ENCODE measurements at places on chromosomes 7 and 10.

GRCh38 chr10:55500931-55501559 is 700.0 kb upstream of the PCDH15 start:
- no peak for DNase-seq

- no peak for DNase-seq
These were observed 1.2 kb upstream of the SLC18A3 start for GRCh38 chr10:49609006-49609282.

DNA sequence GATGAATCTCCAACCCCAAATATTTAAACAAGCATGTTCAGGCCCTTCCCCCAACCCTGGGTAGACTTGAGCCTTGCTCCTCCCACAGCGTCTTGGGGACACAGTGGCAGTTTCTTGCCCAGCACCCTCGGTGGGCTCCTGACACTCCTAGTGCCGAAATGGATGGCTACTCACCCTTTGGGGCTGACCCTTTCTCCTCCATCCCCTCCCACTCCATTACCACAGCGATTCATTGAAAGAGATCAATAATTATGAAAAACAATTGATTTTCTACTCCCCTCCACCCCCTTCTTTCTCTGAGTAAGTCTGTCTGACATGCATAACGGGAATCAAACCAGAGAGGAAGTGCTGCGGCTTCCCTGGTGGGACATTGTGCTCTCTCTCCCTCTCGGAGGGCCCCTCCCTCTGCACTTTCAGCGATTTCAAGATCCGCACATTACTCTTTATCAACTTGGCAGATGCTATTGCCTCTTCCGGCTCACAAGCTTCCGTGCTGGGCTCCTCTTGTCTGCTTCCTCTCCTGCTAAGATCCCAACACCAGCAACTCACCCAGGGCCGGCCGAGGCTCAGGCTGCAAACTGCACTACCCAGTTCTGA is 79.0 kb upstream of the PLXNA4 start:
- DNase-seq: peak; percentile 46

DNA sequence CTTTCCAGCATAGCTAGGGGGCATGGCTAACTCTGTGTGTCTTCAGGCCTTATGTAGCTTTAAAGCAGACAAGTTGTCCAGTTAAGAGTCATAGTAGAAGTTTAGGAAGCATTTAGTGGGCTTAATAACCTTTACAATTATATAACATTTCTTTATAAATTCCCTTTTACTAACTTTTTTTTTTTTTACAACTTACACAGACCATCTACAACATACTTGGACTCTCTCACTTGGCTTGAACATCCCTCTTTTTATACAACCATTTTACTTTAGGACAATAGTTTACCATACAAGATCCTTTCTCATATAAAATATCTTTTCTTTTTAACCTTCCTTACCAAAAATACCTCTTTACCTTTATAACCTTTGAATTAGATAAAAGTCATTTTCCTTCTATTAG is 26.3 kb downstream of the SP4 start:
- DNase-seq: no peak

DNA sequence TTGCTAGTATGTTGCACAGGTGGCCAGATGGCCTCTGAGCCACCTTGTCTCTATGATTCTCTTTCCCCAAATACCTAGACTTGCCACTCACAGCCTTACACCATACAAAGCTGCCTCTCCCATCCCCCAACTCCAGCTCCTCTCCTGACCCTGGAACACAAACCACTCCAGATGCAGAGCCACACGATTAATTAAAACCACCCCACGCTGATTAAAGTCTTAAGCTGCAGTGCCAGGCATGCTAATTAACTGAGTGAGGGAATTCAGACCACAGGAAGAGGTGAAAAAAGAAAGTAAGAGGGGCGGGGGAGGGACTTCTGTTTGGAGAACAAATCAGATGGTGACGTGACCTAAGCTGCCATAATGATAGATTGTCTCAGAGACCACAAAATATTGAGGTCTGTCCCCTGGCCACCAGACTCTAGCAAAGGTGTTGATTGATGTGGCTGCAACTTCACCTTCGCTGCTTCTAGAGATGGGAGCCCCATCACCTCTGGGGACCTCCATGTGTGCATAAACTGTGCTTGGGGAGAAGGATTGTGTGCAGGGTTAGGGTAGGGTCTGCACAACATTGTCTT is 331.3 kb downstream of the PLXNA4 start:
- no peak for DNase-seq

DNA sequence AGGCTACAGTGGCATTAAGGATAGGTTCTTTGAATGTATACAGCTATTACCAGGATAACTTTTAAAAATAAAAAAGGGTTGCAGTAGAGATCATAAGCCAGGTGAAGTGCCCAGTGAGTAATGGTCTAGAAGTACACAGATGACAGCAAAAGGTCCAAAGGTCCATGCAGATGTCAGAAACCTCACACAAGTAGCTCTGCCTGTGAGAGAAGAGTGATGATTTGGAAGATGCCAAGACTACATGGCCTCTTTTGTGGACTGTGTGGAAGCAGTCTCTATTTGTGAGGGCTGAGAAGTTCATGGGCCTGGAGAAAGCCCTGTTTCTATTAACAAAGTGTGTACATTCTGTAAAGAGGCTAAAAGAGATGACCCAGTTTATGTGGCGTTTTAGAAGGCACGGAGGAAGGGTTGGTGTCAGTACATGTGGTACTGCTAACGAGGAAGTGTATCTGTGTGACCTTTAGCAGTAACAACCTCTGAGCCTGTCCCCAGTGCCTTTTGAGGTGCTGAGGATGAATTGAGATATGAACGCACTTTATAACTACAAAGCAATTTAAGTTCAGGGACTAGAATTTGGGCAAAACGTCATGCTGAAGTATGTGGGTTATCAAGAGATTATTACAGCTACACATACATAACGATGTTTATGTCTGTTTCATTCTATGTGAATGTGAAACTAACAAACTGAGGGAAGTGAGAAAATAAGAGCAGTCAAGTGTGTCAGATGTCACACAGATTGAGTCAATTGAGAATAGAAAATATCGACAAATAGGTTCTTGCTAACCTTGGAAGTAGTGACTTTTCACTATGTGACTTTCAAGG is 7.6 kb downstream of the CYCS start:
- DNase-seq: no peak

GRCh38 chr10:117541909-117542705 is 439 bp upstream of the EMX2 start:
- DNase-seq: peak; percentile 46

DNA sequence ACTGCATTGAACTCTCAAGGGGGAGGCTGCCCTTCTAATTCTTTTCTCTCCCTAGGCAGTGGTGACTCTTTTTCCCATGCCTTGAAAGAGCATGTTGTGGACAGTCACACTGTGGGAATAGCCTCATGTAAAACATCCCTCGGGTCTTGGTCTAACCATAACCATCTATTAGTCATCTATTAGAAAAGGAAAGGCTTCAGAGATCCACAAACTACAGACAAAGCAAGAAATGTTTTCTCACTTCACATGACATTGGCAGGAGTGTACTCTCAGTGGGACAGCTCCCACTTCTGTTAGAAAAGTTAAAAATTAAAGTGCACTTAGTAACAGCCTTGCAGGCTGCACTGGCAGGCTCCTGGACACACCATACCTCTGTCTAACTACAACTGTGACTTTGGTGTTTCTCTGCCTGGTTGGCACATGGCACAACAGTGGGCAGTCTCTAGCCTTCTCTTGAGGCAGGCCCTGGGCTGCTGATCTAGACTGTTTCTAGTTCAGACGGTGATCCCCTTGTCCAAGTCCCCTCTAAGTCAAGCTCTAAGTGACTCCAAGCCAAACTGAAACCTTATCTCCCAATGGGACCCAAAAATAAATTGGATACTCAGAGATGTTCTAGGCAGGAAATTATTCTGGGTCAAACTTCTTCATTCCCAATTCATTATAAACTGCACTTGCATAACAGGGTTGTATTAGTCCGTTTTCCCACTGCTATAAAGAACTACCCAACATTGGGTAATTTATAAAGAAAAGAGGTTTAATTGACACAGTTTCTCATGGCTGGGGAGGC is 57.9 kb upstream of the ITGB1 start:
- DNase-seq: no peak

DNA sequence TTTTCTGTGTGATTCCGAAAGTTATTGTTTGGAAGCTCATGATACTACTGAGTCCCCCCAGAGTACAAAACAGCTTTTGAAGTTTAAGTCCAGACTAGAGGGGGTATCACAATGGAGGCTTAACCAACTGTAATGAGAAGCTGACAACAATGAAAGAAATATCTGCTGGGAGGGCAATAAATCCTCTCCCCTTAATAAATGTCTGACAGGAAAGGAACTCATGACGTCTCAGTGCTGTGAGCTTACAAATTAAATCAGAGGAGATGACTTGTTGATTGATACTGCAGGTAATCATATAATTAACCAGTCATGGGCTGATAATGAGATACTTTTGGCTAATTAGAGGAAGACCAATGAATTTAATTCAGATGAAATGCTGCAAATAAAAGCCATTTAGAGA is 102.6 kb upstream of the WDR11 start:
- DNase-seq: no peak

DNA sequence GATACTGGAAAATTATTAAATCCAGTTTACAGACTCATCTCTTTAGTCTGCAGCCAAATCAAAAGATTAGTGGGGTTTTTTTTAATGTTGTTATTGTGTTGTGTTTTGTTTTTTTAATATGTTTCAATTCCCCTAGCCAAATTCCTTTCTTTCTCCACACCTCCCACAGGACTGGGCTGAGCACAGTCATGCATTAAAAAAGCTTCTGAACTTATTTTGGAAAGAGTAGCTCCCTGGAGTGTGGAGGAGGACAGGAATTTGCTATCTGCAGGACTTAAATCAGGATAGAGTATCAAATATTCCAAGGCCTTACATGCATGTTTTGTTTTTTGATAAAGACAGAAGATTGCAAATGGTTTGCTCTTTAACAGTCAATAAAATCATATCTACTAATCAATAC is 90.7 kb downstream of the GNAI1 start:
- no peak for DNase-seq

- DNase-seq: no peak
These were observed 165.9 kb downstream of the ABCA13 start for GRCh38 chr7:48337012-48337621.

- no peak for DNase-seq
These were observed 285.0 kb downstream of the PRPF18 start for GRCh38 chr10:13871776-13872175.

DNA sequence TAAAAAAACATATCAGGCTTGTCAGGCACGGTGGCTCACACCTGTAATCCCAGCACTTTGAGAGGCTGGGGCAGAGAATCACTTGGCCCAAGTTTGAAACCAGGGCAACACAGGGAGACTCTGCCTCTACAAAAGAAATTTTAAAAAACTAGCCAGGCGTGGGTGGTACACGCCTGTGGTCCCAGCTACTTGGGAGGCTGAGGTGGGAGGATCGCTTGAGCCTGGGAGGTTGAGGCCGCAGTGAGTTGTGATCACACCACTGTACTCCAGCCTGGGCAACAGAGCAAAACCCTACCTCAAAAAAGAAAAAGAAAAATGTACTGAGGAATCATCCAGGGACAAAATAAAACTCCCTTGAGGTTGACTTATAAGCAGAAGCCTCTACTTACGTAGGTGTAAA is 149.9 kb upstream of the KLF14 start:
- no peak for DNase-seq

DNA sequence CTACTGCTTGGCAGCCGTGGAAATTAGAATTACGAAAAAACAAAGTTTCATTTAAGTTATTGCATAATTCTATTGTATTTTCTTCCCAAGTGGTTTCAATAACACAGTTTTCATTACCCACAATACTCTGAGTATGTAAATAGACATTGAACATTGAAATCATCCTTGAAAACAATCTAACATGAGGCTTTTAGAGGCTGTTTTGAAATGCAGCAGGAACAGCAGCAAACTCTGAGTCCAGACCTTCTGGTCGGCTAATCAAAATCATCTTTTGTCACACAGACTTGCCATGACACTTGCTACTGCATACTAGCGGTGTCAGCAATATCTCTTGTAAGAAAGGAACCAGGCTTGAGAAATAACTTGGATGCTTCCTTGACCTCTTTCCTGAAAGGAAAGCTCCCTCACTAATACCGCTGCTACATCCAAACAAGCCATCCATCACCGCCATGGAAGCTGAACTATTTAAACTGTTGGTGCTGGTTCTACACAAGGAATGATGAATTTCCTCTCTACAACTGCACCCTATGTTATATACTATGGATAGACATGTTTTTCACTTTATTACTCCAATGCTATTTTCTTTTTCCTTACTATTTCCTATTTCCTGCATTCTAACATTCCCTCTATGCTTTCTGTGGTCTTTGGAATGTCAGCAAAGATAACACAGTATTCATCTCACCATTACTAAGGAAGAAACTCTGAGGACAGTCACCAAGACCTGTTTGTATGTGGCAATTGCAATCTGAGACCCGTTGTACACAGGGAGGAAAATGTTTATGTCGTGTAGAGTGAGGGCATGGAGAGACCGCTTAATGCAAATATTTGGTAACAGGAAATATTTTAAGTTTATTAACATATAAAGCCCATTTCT is 130.8 kb downstream of the ITGA8 start:
- no peak for DNase-seq

DNA sequence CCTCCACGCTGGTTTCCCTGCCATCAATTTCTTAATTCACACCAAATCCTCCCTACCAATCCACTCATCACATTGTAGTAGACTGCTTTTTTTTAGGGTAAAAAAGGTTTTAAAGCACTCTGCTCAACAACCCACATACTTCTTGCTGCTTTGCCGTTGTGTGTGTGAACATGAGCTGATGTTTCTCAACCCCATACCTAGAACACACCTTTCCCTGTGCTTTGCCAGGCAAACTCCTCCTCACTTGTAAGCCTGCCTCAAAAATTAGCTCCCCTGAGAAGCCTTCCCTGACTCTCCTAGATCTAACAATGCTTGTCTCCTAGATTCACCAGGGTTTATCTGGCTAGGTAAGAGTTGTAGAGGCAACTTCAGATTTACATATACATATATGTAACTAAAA is 119.0 kb upstream of the FAM133B start:
- DNase-seq: no peak

DNA sequence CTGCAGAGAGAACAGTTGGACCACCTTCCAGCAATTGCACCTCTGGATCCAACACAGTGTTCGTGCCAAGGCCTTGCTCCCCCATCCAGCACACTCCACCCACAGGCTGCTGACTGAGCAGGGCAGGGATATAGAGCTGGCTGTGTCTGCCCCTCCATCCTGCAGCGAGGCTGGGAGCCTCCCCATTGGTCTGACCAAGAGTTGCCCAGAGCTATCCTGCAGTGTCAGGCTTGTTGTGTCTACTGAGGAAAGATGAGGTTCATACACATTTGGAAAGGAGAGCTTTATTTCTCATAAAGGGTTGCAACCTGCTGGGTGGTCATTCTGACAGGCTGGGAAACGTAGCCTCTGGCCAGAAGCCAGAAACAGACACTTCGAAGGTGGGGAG is 27.1 kb downstream of the PRF1 start:
- no peak for DNase-seq

DNA sequence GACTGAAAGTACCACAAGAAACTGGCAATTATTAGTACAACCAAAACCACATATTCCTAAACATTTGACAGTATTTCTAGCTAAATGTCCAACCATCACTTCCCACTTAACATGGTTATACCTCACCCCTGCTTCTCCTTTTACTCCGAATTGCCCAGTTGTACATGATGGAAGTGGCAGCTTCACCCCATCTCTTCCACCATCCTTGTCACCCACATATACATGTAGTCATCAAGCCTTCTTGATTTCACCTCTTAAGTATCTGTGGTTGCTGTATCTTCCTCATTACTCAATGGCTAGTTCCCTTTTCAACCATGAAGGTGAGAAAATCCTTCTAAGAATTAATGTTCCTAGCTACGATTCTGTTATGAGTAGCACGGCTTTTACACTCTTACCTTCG is 388.2 kb downstream of the CALN1 start:
- DNase-seq: no peak

GRCh38 chr10:122376364-122376961 is 2.0 kb downstream of the PLEKHA1 start:
- DNase-seq: no peak
